ENCODE measurements at places on chromosomes 2 and 18.

GRCh38 chr2:102060047-102060446, 68.3 kb downstream of the IL1R2 start:
- no peak for DNase-seq

DNA sequence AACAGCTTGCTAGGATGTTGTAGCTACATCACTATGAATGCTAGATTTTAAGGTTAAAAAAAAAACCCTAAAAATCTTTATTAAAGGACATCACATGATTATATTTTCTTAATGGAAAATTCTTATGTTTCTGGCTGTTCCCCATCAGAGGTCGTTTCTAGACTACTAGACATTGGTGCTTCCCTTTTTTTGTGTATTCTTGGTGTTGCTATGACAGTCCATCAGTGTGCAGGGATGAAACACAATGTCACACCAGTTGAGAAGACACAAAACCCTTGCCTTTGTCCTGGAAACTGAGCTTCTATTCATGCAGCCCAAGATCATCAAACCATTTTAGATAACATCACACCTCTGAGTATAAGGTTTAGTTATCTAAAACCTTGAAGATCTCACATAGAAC, 19.9 kb upstream of the TMEM131 start:
- DNase-seq, result no peak

GRCh38 chr2:3141696-3142095, 235.9 kb downstream of the EIPR1 start:
- no peak for DNase-seq

DNA sequence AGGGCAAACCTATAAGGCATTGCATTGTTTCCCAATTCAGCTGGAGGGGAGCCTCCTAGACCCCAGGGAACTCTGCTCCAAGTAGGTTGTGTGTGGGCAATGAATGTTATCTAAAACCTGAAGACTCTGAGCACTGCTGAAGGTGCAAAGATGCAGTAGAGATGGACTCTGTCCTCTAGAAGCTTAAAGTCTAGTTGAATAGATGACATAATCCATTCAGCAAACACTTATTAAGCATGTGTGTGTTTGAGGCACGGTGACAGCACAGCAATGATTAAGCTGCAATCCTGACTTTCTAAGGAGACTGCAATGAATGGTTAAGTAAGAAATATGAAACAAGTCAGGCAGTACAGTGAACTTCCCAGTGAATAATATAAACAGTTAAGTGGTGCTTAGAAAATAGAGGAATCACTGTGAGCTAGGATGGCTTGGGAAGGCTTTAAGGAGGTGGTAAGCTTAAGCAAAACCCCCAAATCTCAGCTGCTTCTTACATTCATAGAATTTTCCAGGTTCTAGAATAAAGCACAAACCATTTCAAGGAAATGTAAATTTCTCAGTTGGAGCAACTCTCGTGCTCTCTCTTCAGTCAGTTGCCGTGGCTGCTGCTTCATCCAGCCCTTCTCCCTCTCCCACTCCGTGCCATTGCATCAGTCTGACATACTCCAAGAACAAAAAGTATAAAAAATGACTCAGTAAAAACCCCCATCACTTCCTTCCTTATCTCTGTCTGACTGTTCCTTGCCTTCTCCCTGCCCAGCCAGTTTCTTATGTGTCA, 19.1 kb downstream of the MXD1 start:
- no peak for DNase-seq

DNA sequence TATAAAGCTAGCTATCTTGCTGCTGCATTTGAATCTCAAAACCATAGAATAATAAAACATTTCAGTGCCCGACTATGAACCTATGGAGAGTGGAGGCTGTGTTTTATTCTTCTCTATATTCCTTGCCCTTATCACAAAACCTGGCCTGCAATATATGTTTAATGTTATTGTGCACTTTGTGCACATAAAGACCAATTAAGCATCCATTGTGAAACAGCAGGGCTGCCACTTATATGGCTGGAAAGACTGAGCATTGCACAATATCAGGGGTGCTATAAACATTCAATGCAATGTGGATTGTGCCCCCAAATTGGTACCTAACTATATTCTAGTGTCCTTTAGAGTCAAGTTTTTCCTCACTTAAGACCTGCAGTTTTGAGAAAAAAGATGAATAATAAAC, 83.2 kb downstream of the RDH14 start:
- no peak for DNase-seq

GRCh38 chr2:198478361-198478760, 674.0 kb downstream of the PLCL1 start:
- no peak for DNase-seq

DNA sequence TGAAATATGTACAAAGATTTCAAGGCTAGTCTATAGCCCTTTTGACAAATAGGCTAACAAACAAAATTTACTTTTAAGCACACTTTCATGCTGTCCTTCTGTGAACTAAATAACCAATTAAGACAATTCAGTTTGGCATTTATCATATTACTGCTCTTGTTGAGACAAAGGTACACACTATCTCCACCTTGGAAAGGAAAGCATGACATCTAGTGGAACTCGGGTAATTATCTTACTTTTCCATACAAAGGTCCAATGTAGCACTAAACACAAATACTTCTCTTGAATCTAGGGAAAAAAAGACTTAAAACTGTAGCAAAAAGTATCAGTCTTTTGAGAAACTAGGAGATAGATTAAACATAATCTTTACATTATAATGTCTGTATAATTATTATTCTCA, 125.0 kb upstream of the CD226 start:
- no peak for DNase-seq

GRCh38 chr2:211132573-211132972, 576.2 kb downstream of the CPS1 start:
- no peak for DNase-seq
